Kidney epithelial cell (primary cell): ENCODE measurements at places on chromosomes 1 and 21.
A peak's percentile ranks its signal among the peaks of the same experiment; 100 is the strongest.

DNA sequence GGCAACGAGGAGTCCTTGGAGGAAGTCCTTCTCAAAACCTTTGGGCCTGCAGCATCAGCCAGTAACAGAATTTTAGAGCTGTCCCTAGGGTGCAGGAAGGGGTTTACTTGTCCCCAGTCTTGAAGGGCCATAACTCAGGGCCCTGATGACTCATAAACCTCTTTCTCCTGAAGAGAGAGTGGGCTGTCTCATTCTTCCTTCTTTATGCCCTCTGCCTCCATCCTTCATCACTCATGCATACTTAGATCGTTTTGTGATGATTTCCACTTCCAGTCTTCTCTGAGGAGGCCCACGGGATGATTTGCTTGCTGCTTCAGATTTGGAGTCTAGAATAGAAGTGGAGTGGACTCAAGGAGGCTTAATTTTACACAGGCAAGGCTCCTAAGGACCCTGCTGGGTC is 60.2 kb downstream of the NDUFS5 start:
- no peak for DNase-seq

DNA sequence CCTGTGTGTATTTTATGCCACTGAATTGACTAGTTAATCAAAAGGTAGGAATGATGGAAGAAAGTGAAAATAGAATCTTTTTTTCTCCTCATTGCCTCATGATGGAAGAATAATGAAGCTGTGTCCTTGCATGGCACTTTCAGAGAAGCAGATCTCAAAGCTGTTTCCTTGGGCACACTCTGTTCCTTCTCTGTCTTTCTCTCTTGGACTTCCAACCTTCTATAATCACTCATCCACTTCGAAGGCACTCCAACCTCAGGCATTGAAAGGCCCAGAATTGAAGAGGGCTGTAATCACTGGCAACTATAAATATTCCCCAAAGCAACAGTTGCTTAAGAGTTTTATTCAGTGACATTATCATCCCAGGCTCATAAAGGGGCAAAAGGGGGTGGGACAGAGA is 31.1 kb upstream of the DNASE2B start:
- no peak for DNase-seq

GRCh38 chr1:240635466-240636256 is 23.7 kb upstream of the GREM2 start:
- no peak for DNase-seq

GRCh38 chr1:156386949-156387869 is 18.2 kb downstream of the RHBG start:
- no peak for DNase-seq

DNA sequence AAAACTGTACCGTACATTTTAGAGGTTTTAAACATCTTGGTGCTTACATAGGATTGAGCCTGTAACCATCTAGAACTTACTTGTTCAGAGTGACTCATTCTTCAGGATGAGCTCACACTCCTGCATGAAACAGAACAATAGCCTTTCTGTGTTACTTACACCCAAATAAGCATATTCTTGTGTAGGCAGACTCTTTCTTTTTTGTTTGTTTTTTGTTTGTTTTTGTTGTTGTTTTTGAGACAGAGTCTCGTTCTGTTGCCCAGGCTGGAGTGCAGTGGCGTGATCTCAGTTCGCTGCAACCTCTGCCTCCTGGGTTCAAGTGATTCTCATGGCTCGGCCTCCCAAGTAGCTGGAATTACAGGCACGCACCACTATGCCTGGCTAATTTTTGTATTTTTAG is 3.8 kb upstream of the CA6 start:
- peak; percentile 77 for DNase-seq

DNA sequence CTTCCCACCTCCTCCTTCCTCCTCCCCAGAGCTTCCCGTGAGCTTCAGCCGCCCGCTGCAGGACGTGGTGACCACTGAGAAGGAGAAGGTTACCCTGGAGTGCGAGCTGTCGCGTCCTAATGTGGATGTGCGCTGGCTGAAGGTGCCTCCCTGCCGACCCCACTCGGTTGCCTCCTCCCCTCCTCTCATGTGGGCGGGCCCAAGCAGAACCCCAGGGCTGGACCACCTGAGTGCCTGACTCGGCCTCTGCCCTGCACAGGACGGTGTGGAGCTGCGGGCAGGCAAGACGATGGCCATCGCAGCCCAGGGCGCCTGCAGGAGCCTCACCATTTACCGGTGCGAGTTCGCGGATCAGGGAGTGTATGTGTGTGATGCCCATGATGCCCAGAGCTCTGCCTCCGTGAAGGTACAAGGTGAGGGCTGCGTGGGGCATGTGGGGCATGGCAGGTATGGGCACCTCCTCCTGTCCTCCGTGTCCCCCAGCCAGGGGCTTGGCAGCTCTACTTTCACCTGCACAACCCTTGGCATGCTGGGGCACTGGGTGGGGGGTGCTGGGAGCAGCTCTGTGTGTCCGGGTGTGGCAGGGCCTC is 69.2 kb downstream of the OBSCN start:
- DNase-seq = no peak

GRCh38 chr1:211648980-211649934 is 26.2 kb downstream of the NEK2 start:
- no peak for DNase-seq

GRCh38 chr1:37995751-37996345 is 6.0 kb upstream of the SF3A3 start:
- DNase-seq = no peak

DNA sequence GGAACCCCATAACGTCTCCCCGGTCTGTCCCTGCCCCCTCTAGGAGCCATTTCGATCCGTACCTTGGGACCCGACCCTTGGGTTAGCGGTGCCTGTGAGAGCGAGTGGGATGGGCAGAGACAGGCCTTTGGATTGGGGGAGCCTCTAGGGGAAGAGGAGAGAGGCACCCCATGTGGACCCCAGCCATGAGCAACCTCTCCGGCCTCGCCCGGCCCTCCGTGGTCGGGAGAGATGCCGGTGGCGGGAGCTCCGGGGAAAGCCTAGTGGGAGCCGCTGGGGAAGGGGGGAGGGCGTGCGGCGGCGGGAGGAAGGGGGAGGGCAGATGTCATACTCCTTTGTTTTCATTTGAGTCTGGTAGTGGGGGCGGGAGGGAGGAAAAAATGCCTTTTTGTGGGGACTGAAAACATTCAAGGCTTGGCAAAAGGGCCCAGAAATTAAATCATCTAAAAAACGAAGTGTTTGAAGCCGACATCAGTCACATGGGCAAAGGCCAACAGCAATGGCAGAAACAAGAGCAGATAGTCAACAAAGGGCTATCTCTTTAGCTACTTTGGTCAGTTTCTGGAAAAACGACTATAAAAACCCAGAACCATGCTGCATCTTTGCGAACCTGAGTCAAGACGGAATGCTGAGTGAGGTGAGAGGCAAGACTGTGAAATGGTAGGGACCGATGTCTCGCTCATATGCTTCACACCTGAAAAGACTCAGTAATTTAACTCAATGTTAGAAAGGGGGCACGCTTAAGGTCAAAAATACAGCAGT is 758 bp downstream of the PTBP2 start:
- DNase-seq = no peak

DNA sequence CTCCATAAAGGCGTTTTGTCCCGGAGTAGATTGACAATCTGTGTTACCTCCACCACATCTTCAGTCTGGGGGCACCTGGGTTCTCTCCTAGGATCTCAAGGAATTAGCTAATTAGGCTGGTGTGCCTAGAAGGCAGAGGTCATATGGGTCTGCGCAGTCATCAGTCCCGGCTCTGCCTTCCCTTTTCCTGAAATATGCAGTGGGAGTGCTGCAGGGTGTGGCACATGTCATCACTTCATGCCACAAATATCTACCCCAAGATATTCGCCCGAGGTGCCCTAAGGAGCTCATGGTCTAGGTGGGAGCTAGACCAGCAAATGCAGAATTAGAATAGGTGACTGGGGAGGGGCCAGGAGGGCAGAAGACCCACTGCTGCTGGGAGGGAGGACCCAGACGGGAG is 42.9 kb downstream of the ACTL8 start:
- DNase-seq = no peak

- DNase-seq = no peak
These were observed 135.6 kb downstream of the PTPRC start for GRCh38 chr1:198774421-198774820.

- peak; percentile 93 for DNase-seq
These were observed 13.9 kb downstream of the WNT2B start for GRCh38 chr1:112522621-112523020.

- DNase-seq = no peak
These were observed 87.9 kb upstream of the LYST start for GRCh38 chr1:235954306-235955283.

DNA sequence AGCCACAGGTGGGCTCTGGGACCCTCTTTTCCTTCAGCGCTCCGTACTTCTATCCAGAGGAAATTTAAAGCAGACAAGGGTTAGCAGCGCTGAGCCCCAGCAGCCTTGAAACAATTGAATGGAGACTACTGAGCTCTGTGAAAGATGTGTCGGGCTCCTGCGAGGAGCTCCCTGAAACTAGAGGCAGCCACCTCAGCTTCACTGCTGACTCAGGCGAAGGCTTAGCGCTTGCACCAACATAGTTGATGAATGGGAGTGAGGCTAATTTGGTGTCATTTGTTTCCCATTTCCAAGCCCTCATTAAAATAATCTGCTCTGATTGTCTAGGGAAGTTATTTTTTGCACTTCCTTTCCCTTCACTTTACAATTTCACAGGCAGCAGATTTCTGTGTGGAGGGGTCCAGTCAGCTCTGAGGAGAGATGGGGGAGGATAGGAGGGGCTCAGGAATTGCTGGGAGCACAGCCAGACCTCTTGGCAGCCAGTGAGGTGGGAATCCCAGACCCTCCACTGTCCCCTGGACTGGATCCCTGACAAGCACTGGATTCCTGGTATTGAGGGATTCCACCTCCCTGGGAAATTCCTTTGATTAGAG is 398.9 kb upstream of the PLXNA2 start:
- no peak for DNase-seq

DNA sequence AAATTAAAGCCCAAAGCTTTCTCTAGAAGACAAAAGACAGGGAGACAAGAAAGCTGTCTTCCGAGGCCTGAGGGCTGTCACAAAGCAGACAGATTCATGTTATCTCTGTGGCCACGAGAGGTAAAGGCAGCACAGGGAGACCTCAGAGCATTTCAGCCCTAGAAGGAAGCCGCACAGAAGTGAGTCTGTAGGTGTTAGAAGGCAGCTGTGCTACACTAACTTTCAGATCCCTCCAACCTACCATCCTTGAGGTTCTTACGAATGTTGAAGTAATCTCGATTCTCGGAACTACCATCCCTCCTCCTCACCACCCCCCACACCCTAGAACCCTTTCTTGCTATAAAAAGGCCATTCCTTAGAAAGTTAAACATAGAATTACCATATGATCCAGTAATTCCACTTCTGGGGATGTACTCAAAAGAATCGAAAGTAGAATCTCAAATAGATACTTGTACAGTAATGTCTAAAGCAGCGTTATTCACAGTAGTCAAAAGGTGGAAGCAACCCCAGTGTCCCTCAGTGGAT is 21.5 kb upstream of the LYST start:
- no peak for DNase-seq

GRCh38 chr1:66764994-66765578 is 12.8 kb downstream of the DYNLT5 start:
- no peak for DNase-seq

- DNase-seq = no peak
These were observed 162.1 kb downstream of the PATJ start for GRCh38 chr1:61904354-61904753.

- peak; percentile 21 for DNase-seq
These were observed 46.1 kb upstream of the RBM34 start for GRCh38 chr1:235207209-235207565.
